ENCODE measurements at places on chromosomes 6 and 20.

GRCh38 chr6:66376001-66376400 is 669.0 kb upstream of the EYS start:
- no peak for DNase-seq

GRCh38 chr6:113347436-113347835 is 509.7 kb upstream of the MARCKS start:
- no peak for DNase-seq

GRCh38 chr6:33384581-33385020 is 7.0 kb upstream of the KIFC1 start:
- no peak for DNase-seq

DNA sequence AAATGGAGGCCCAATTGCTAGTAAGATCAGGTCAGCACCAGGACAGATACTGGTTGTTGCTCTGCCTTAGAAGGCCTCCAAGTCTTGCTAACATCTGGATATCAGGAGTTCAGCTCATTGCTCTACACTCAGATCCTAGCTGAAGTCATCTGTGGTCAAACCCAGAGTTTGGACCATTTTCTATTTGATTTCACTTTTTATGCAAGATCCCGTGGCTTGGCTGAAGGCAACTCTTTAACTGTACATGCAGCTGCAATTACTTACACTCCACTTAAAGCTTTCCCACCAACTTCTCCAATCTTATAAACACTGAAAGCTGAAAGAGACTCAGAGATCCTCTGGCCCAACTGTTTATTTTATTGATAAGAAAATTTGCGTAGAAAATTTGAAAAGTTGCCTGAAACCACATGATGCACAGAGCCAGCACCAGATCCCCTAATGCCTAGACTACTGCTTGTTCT is 2.7 kb downstream of the SLC17A2 start:
- no peak for DNase-seq

DNA sequence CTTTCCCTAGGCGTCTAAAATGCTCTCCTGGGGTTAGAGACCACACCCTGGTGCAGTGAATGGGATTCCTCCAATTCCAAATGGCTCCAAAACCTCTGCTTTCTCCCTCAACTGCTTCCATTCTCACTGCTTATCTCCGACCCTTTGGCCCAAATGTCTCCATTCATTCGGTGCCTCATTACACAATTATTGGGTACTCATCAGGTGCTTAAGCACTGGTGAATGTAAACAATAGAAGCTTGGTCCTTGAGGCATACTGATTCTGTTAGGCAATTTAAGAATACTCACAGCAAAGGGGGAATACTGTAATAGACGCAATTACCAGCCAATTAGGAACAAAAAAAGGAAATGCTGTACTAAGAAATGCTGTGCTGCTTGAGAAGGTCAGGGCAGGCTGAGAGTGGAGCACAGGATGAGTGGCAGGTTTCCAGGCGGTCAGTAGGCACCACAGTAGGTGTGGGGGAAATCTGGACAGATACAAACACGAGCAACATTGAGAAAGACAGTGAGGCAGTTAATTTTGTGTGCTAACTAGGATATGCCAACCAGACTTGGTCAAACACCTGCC is 23.0 kb downstream of the GMDS start:
- no peak for DNase-seq

DNA sequence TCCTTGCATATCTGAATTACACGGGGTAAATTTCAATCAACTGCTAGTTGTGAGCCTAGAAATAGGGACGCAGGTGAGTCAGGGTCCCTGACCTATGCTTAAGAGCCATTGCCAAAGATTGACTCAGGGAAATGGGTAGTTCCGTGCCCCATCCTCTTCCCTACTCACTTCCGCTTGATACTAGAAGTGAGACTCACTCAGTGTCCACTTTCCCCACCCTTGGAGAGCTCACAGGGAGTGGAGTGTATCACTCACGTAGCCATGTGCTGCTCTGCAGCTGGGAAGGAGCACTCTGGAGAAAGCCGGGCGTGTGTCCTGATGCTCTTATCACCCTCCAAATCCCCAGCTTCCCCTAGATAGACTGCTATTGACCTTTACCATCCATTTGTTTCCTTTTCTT is 543 bp upstream of the MUC22 start:
- no peak for DNase-seq

DNA sequence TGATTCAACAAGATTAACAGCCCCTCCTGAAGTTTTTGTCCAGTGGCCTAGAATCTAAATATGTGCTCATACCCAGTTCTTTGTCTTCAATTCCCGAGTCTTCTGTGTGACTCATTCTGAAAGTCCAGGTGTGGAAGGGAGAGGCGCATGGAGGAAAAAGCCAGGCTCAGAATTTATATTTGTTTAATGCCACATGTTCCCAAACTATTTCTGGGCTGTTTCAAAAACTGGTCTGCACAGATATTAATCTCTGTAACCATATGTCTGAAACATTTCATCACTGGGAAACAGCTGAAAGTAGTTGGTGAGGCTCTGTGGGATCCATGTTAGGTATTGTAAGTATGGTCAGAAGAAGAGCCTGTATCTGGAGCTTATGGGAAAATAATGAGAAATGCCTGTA is 266.0 kb downstream of the PAX1 start:
- no peak for DNase-seq

DNA sequence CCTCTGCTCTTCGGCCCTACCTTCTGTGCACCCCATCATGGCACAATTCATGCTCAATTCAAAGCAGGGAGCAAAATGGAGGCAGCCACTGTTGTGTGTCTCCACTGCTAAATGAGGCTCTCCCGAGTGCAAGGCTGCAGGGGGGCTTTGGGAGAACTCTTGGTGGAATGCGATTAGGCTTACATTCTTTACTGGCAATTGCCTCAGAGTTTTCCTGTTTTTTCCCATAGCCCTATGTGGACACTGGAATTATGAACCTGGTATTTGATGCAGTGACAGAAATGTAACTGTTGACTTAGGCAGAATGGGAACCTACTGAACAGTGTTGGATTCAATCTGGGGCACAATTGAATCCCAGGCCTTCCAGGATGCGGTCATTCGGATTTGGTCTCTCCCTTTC is 187.9 kb upstream of the GMDS start:
- DNase-seq = no peak

- peak; percentile 62 for DNase-seq
These were observed at the start of gene FOXO3 for GRCh38 chr6:108560463-108561308. Gene FOXO3 (plus strand): TSS chr6:108560917. CDS start chr6:108561209, 292 bp downstream.

GRCh38 chr20:10786678-10787077 is 112.9 kb upstream of the JAG1 start:
- no peak for DNase-seq

DNA sequence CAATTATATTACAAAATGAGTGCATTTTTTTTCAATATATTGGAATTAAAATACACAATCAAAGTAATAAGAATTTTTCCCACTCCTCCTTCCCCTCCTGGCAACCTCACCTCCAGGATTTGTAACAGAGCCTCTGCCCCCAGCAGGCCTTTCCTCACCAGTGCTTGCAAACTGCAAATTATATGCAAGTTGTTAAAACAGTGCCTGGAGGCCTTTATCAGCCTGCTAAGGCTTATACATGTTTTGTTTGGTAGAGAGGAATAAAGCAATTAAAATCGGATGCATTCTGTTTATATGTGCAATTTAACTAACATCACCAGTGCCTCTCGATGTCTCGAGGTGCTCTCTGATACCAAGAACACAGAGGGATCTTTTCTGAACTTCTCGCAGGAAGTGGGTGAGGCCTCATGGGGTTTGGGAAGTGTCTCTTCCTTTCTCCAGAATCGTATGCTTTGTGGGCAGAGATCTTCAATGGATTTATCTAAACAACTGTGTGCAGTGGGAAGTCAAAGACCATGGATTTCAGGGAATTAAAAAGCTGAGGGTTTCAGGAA is 186.8 kb downstream of the CDH26 start:
- no peak for DNase-seq

DNA sequence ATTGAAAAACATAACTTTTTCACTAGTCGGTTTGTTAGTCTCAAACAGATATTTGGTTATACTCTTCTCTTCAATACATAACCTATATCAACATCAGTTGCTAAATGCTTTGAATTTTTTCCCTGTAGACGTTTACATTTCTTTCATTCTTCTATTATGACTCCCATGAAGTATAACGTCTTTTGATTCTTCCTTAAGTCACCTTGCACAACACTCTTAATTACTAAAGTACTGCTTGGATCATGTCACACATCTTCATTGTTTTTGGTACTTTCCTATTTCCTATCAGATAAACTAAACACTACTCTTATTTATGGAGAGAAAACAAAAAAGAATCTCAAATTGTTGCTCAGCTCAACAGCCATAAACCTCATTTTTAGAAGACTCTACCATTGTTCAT is 23.0 kb upstream of the BMP5 start:
- DNase-seq = no peak

- DNase-seq = no peak
These were observed 24.8 kb downstream of the AFDN start for GRCh38 chr6:167851370-167851952.

DNA sequence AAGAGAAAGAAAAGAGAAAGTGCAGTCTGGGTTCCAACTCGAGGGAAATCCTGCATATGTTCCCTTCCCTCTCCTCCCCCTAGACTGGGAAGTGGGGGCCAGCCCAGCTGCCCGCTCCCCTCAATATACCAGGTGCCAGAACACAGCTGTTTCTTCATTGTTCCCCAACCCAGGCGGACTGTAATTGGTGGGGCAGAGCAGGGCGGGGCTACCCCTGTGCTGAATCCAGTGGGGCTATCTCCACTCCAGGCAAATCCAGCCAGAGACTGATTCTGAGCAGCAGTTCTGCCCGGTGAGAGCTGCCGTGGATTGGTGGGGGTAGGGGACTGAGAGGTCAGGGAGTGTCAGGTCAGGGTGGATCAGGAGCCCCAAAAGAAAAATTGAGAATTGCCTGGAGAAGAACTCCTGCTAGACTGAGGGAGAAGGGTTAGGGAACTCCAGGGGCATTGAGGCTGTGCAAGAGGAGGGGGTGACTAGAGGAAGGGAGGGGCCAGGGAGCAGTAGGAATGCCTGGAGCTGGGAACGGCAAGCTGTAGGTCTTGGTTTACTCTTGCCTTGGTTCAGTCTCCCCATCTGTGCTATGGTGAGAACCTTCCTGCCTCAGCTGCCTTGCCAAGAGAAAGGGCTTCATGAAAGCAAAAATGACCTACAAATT is at the start of gene MYMX:
Gene MYMX, plus strand, starts transcription at position 250 of the 655 bp plus-strand sequence. CDS start 546 bp downstream, outside the sequence.
- DNase-seq = no peak

DNA sequence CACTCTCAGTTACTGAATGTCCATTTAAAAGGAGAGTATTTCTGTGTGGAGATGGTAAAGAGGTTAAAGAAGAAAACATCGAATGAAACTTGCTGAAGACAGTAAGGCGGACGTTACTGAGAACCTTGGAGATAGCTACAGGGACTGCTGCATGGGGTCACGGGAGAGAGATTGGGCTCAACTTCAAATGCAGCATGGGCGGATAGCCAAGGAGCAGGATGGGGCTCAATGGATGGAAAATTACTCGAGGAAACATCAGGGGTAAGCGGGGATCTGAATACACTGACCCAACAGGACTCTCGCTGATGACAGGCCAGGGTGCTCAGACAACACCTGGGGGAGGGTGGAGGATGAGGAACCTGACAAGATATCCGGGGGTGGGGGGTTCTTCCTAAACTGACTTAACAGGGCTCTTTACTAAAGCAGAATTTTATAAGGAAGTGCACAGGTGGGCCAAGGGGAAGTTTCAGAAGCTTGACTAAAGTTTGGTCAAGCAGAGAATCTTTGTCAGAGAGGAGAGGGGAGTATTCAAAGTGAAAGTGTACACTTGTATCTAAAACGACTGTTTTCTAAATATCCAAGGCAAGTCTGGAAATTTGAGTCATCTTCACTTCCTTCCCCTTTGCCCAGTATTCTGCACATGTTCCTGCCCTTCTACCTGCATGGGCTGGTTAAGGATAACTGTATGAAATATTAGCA is 22.8 kb downstream of the ECT2L start:
- no peak for DNase-seq

DNA sequence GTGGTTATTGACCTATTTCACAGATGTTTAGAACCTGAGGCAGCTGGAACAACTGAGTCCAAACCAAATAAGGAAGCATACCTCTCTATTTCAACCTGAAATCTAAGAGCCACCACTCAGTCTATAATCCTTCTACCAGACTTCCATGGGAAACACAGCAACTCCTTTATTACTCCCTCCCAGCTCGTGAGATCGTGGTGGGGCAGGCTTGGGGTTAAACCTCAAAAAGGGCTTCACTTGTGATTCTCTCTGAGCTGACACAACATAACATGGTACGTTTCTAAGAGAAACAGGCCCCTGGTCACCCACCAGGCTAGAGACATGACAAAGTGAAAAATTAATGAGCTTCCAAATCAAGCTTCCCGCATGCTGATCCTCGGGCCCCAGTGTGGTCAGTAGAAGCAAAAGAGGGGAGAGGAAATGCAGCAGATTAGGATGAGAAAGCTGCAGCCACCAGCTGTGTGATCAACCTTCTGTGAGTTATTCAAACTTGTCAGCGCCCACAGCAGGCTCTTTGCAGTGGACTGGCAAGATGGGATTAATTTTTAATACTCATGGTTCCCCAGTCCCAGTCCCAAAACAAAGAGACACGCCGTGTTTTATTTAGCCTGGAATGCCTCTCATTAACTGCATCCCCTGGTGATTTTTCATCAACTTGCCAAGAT is 9.3 kb downstream of the PKHD1 start:
- no peak for DNase-seq

DNA sequence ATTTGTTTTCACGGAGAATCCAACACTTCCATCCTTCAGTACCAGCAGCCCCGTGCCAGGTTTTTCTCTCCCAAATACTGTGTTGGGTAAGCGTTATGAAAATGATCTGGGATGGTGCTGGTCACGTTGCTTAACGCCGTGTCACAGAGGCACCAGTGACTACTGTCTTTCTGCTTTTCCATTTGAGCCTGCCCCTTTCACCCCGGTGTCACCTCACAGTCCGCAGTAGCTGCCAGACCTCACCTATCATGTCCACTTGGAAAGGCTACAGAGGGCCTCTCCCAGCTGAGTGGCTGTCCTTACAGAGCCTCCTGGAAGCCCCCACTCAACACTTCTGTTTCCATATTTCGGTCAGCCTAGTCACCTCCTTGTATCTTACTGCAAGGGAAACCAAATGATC is 176.5 kb upstream of the ARID1B start:
- no peak for DNase-seq
